ENCODE measurements at places on chromosomes 3 and 15.

- no peak for DNase-seq
Measured at GRCh38 chr3:44989636-44990373, 13.8 kb downstream of the EXOSC7 start.

GRCh38 chr3:119695480-119695879 is 7.3 kb upstream of the CFAP91 start:
- DNase-seq: peak; percentile 12

DNA sequence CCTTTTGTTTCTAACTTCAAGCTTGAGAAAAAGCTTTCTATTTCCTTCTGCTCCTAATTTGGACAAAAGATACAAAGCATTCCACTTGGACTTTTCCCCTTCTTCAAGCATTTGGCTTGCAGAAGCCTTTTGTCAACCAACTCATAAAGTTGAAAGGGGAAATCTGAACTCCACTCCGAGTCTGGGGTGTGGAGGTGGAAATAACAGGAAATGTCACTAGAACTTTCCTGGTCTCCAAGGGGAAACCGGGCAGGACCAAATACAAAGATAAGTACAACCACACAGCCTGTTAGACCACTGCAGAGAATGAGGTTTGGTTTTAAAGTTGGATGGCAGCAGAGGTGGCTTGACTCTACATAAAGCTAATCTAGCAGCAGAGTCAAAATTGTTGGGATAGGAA is 4.2 kb upstream of the C3orf80 start:
- DNase-seq: no peak

- no peak for DNase-seq
Measured at GRCh38 chr3:187630404-187630803, 39.8 kb downstream of the SST start.

- DNase-seq: no peak
Measured at GRCh38 chr3:44418549-44418948, 58.9 kb downstream of the ZNF445 start.

Measured in fibroblast of skin of right biceps (primary cell).